ENCODE measurements at places on chromosomes 6 and 20. TPM values are rescaled to one million over a fixed set of nuclear protein-coding genes. Genes with fewer than 3 reads are reported as not detected.

Gene MAPK13
- 2.3 TPM for total RNA-seq

Gene ARFGEF3
- total RNA-seq = 0.09 TPM

Gene ADGB
- not detected for total RNA-seq

DNA sequence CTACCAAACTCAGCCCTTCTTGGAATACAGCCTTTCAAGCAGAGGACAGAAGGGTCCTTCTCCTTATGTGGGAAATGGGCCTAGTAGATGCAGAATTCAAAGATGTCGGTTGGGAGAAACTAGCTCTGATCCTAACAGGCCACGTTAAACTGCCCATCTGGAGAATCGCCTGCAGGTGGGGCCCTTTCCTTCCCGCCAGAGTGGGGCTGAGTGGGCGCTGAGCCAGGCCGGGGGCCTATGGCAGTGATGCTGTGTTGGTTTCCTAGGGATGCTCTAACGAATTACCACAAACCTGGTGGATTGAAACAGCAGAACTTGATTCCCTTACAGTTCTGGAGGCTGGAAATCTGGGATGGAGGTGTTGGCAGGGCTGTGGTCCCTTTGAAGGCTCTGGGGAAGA is 9.1 kb downstream of the MAPK13 start:
- no peak for DNase-seq

Data from fibroblast of the aortic adventitia (primary cell).